Foreskin melanocyte (primary cell): ENCODE measurements at places on chromosomes 5 and 9.

GRCh38 chr5:22431840-22432239, 421.3 kb downstream of the CDH12 start:
- DNase-seq, result no peak

DNA sequence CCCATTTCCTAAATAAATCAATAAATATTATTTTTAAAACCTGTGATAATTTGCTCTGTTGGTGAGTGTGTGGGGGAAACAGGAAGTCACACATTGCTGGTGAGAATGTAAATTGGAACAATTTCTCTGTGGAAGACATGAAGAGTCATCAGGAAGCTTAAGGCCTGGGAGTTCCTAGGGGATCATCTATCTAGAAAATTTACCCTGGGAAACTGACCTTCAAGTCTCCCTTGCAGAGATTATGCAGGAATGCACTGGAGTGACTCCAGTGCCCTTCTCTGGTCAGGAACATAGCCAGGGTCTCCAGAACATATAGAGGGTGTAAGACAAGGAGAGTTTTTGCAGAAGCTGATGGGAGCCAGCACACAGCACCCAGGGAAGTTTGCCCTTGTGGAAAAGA, 13.0 kb upstream of the GCNT1 start:
- DNase-seq, result no peak

- DNase-seq, result no peak
These were observed 599 bp downstream of the RAD1 start for GRCh38 chr5:34914671-34915138.

DNA sequence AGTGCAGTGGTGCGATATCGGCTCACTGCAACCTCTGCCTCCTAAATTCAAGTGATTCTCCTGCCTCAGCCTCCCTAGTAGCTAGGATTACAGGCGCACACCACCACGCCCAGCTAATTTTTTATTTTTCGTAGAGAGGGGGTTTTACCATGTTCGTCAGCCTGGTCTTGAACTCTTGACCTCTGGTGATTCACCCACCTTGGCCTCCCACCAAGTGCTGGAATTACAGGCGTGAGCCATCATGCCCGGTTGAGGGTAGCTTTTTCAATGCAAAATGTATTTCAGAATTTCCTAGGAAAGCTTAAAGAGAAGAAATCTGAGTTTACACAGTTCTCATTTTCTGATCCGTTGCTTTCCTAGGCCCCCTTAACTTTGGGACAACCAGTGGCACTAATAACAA, 15.7 kb downstream of the BDP1 start:
- DNase-seq, result no peak

GRCh38 chr9:37325778-37326177, 96.7 kb upstream of the GRHPR start:
- peak; percentile 74 for DNase-seq

DNA sequence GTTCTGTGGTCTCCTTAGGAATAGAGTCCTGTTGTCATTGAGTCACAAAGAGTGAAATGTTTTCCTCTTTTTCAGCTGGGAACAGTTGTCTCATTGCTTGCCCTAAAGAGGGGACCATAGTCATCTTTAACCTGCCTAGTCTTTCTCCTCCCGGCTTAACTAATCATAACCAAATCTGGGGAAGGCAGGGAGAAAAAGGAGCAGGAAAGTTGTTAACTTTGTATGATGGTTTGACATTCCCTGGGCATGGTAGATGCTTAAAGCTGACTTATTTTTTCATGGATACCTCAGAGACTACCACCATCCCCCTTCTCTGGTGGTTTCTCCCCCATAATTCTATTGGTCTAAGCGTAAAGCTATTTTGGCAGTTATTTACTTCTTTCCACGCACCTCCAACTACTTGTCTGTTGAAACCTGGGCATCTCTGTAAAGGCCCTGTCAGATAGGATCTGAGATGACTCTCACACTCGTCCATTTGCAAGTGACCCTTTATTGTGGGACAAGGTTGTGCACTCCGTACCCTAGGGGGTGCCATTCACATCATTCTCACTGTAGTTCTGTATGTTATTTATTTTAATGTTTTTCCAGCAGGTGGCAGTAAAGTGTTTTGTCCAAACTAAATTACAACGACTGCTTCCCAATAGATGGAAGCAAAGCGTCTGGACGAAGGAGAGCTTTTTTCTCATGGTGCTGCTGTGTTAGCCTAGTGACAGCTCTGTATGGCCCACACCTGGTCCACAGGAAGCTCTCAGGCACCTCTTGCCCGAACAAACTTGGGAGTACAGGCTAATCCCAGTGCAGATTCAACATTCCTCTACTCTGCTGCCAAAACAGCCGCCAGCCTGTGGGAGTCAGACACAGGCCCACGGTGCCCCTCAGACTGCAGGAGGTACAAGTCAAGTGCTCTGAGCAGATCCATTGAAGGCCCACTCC, 3.0 kb upstream of the FAM13B start:
- DNase-seq, result peak; percentile 83
